ENCODE measurements at places on chromosomes 16 and 17.

- no peak for DNase-seq
These were observed 4.4 kb downstream of the ATP2A1 start for GRCh38 chr16:28882551-28883160.

- no peak for DNase-seq
These were observed 1.2 kb downstream of the ASGR1 start for GRCh38 chr17:7177954-7178477.

- no peak for DNase-seq
These were observed 84.4 kb upstream of the PLCG2 start for GRCh38 chr16:81694494-81695280.

GRCh38 chr17:41812381-41813151 is at the start of gene FKBP10:
Gene FKBP10, plus strand, starts transcription at chr17:41813004. Its CDS starts 31 bp downstream, at chr17:41813035.
- no peak for DNase-seq

GRCh38 chr16:50371936-50372595 is 3.3 kb upstream of the BRD7 start:
- no peak for DNase-seq

DNA sequence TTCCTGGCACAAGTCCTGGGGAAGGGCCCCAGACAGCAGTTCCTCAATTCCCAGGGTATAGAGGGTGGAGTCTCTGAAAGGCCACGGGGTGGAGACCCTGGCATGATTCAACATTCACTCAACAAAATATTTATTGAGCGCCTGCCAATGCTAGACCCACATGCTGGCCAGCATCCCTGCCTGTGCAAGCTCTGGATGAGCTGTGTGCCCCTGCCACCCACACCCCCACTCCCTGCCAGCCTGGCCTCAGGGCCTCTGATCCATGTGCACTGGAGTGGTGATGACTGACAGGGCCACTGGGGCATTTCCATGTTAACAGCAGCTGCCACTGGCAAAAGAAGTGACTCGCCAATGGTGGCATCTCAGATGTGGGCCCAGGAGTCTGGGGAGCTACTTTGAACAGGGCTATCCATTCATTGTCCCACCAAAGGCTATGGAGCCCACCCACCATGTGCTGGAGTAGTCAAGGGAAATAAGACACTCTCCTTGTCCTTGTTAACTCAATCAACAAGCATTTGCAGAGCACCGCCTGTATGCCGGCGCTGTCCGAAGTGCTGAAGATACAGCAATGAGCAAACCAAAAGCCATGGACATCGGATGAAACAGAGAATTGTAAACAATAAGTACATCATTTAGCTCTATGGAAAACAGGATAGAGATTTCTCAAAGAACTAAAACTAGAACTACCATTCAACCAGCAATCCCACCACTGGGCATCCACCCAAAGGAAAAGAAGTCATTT is 3.0 kb upstream of the PRSS22 start:
- no peak for DNase-seq

GRCh38 chr17:8420041-8420934 is 15.4 kb upstream of the NDEL1 start:
- no peak for DNase-seq

GRCh38 chr17:63443053-63443452 is 3.1 kb downstream of the CYB561 start:
- DNase-seq = no peak

- DNase-seq = no peak
These were observed 7.7 kb upstream of the CIBAR2 start for GRCh38 chr16:85120006-85120340.

- DNase-seq = no peak
These were observed 3.1 kb upstream of the CPD start for GRCh38 chr17:30375661-30376060.

DNA sequence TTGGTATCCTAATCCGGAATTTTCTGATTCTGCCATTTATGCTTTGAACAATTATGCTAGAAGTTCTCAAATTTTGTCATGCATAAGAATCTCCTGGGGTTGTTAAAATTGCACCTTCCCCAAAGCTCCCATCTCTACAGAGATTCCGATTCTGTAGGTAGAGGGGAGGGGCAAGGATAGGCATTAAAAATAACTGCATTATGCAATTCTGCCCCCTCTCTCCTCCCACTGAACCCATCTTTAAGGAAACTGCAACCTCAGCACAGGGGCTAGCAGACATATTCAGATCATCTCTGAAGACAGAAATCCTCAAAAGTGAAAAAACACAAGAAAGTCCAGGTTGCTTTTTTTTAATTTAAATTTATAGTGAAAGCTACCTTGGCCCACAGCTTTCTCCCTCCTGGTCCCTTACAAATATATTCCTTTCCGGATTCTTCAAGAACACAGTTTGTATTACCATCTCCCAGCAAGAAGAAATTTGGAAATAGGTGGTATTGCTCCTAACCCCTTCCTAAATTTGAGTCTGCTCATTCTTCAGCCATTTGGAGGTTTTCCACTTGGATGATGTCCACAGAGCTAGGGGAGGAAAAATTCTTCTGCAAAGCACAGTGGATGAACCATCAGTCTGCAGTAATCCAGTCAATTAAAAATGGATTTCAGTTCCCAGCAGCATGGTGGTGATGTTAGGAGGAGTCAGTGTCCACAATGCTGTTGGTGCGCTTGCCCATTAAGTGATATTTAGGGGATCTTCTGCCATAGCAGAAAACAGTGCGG is 67.7 kb downstream of the RBFOX1 start:
- no peak for DNase-seq

DNA sequence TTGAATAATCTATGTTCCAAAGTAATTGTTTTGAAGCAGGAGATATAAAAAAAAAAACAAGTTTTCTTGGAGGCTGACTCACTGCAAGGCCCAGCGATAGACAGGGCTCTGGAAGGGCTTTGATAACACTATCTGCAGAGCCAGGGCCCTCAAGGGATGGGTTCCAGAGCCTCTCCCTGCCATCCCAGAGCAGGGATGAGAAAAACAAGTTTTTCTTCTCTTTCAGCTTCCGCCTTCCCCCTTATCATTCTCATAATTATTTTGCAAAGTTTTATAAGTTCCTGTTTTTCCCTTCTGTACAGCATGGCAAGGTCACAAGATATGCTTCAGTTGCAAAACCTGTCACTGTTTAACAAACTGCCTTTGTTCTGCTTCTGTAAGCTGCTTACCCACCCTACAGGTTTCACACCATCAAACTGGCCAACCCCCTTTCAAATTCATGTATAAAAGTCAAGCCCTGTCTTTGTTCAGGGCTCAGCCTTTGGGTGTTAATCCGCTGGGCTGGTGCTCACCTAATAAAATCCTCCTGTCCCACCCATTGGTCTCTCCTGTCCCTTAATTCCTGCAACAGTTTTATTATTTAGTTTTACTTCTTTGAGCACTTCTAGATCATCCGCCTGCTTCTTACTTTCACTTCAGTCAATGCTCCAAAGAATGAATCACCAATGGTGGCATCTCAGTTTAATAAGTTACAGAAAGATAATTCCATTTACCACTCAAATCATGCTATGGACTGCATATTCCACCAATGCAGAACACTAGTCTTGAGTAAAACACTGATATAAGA is 5.6 kb upstream of the THUMPD1 start:
- DNase-seq = no peak

DNA sequence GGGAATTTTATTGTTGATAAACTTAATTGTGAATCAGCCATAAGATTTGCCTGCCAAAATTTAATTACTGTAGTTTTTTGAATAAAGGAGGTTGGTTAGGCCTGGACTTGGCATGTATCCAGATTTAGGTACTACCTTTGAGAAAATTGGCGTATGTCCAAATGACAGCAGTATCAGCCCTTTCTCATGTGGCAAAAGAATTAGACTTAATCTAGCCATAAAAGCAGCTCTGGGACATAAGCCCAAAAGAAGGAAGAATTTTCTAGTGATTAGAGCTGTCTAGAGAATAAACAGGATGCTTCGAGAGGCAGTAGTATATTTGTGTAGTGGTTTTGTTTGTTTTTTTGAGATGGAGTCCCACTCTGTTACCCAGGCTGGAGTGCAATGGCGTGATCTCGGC is 27.7 kb downstream of the PPM1E start:
- DNase-seq = peak; percentile 20

- DNase-seq = no peak
These were observed 10.5 kb downstream of the PDILT start for GRCh38 chr16:20393801-20394577.

DNA sequence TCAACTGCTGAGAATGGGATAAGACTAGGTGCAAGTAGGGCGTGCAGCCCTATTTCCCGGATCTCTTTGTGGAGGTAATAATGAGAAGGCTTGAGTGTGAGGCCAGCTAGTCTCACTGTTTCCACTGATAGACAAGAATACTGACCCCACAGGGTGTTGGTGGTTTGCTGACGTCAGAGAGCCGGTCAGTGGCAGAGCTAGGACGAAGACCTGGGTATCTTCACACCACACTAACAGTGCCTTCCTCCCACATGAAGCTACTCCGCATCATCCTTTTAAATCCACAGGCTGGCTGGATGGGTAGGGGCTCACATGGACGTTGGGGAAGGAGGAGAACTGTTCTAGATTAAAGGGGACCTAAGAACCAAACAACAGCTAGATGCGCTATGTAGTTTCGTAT is 68.0 kb downstream of the ZFHX3 start:
- DNase-seq = no peak

- no peak for DNase-seq
These were observed 2.6 kb upstream of the SLC38A8 start for GRCh38 chr16:84045001-84045817.

GRCh38 chr17:47883589-47884426 is 12.2 kb upstream of the SP2 start:
- no peak for DNase-seq

DNA sequence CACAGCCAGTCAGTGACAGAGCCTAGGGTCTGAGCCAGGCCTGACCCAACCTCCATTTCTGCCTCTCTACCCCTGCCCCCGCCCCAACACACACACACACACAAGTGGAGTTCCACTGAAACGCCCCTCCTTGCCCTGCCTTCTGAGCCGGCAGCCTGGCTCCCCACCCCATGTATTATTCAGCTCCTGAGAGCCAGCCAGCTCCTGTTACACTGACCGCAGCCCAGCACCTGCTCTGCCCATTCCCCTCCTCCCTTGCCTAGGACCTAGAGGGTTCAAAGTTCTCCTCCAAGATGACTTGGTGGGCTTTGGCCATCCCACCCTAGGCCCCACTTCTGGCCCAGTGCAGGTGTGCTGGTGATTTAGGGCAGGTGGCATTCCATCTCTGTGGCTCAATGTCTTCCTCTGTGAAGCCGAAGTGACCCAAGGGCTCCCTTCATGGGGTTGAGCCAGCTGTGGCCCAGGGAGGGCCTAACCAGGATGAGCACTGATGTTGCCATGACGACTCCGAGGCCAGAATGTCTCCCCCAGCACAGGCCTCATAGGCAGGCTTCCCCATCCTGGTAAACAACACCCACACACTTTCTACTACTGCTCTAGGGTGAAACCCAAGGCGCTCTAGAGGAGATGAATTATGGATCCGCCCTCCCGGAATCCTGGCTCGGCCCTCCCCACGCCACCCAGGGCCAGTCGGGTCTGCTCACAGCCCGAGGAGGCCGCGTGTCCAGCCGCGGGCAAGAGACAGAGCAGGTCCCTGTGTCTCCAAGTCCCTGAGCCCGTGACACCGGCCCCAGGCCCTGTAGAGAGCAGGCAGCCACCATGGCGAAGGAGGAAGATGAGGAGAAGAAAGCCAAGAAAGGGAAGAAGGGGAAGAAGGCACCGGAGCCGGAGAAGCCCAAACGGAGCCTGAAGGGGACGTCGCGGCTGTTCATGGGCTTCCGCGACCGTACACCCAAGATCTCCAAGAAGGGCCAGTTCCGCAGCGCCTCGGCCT is 9.7 kb downstream of the MYO15A start:
- no peak for DNase-seq

DNA sequence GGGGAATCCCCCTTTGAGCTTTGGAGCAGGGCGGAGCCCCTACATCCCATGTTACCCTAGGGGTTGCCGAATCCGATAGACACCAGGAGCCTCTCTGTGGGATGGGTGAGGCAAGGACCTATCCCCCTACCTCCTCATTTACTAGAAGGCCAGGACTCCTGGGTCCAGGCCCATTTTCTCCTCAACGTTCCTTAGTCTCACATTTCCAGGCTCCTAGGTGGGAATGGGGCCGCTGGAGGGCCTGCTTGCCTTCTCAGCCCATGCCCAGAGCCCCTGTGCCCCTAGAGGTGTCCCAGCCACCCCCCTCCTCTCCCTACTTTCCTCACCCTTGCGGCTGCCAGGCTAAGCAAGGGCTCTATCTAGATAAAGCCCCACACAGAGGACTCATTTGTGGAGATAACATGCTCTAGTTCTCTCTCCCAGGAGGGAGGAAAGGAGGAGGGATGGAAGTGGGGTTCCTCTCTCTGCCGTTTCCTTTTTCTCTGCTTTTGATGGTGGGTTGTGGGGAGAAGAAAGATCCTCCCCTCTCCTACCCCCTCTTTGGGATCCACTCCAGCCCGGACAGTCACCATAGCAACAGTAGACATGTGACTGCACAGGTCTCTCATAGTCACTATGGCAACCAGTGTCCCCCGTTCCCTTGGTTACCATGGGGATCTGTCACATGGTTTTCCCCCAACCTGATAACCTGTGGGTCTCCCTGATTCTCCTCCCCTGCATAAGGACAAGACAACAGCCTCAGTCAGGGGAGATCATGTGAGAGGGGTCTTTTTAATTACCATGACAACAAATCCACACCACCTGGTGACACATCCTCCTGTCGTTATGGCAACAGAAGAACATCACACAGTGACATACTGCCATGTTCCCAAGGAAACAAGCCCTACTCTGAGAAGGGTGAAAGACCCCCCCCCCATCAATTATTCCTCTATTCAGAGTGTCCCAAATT is 5.2 kb downstream of the CACNA1G start:
- peak; percentile 29 for DNase-seq

GRCh38 chr17:7021993-7022778 is 664 bp upstream of the BCL6B start:
- DNase-seq = no peak

DNA sequence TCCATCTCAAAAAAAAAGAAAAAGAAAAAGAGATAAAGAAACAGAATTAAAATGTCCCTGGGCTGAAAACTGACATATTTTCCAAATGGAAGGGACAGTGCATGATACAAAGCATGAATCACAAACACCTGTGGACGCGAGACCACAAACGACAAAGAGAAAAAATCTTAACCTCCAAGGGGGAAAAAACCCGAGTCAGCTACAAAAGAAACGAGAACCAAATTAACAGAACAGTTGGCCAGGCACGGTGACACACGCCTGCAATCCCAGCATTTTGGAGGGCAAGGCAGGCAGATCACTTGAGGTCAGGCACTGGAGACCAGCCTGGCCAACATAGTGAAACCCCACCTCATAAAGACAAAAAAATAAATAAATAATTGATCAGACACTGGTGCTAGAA is 1.9 kb downstream of the TRAP1 start:
- no peak for DNase-seq

DNA sequence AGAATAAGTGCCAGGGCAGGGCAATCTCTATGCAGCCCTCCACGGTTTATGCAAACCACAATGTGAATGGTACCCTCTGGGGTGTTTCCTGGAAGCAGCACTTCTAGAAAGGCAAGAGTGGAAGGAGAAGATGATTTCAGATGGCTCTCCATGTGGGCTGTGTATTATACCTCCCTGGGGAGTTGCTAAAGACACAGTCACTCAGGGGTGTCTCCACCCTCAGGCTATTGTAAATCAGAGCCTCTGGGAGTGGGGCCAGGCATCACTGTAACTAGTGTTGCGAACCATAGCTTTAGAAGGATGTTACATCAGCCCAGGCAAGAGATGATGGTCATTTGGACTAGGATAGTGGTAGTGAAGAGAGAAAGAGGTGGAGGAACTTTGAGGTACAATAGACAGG is 83.3 kb upstream of the ZKSCAN2 start:
- no peak for DNase-seq

Data from NCI-H1417 treated with DMSO at 0.1 percent for 48 hours (cell line).